ENCODE measurements at places on chromosomes 12 and 14.

- DNase-seq = peak; percentile 29
These were observed 98.4 kb downstream of the APAF1 start for GRCh38 chr12:98743362-98743953.

GRCh38 chr14:51860825-51861499 is 550 bp downstream of the GNG2 start:
- DNase-seq = no peak

DNA sequence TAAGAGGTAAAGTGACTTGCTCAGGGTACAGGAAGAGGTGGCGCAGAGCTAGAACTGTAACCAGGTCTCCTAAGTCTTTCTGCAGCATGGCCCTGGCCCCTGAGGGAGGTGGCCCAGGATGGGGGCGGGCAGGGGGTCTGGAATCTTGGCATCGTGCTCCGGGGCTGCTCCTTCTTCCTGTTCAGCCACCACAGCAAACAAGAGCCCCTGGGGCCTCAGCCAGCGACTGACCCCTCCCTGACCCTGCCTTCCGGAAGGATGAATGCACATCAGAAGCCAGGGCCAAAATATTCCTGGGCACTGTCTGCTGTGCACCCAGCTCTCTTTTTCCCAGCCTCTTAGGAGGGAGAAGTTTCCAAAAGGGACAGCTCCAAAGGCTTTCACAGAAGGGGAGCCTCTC is 242.8 kb downstream of the DPF3 start:
- DNase-seq = no peak

DNA sequence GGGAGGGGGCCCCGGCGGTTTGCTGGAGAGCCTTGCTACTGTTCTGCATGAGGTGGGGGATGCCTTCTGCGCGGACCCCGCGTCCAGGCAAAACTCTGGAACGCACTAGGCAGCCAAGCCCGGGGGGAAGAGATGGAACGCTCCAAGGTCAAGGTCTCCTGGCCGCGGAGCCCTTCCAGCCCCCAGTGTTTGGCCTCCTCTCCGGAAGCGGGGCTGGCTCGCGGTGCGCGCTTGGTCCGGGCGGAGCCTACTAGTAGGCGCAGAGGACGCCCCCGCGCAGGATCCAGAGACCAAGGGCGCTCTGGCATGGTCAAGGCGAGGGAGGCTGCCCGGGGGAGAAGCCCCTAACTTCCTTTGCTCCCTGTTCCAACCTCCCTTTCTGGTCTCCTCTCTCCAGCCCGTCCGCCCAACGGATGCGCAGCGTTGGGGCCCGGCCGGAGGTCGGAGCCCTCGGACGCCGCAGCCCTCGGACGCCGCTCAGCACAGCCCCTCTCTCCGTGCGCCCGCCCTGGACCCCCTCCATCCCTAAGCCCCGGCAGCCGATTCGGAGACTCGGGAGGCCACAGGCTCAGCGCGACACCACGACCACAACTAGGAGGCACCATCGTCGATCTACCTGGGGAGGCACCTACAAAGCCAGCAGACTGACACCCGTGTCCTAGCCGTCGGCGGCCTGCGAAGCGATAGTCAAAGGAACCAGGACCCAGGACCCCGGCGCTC is 669 bp upstream of the KCNK13 start:
- DNase-seq = no peak

GRCh38 chr14:59944909-59945308 is 25.0 kb downstream of the LRRC9 start:
- DNase-seq = no peak

DNA sequence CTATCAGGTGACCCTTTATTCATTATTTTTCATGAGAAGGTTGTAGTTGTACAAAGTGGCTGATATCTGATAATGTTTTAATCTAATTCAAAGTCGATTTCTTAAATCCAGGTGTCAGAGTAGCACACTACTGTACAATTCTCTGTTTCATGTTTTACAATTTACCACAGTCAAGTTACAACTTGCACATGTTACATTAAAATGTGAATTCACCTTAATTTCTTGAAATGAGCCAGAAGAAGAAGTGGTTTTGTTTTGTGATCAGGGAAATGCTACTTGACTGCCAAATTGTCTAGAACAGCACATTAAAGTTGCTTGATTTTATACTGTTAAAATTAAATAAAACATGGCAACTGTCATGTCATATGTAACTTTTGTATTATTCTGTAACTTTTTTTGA is 23.2 kb downstream of the LRRK2 start:
- DNase-seq = no peak

- no peak for DNase-seq
These were observed 6.6 kb downstream of the KRT6A start for GRCh38 chr12:52486166-52487105.

DNA sequence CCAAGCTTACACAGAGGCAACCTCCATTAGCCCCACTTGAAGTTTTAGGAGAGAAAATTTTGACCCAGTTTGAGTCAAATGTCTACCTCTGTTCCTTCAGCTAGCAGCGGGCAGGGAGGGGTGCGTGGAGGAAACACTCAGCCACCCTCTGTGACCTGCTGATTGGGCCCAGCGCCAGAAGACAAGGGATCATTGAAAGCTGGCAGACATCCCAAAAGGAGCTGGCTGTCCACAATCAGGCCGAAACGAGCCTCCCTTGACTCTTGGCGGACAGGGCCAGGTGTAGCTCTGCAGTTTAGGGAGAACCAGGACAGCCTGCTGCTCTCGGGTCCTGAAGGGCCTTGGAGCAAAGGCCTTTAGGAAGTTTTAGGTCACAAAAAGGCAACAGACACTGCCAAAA is 41.3 kb downstream of the CD9 start:
- DNase-seq = no peak

DNA sequence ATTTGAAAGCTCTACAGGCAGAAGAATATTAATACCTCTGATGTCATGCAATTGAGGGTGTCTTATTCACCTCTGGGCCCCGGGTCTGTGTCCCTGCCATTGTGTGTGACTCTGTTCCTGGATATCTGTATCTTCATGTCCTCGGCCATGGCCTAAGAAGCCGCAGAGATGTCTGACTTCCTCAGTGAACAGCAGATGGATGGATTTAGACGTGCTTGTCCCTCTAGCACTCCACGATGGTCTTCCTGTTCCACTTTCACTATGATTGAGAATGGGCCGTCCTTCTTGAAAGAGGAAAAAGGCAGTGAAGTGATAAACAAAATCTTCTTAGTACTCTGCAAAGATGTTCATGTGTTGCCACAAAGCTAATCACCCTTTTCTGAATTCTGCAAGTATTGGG is 217.4 kb downstream of the SLC41A2 start:
- DNase-seq = no peak

DNA sequence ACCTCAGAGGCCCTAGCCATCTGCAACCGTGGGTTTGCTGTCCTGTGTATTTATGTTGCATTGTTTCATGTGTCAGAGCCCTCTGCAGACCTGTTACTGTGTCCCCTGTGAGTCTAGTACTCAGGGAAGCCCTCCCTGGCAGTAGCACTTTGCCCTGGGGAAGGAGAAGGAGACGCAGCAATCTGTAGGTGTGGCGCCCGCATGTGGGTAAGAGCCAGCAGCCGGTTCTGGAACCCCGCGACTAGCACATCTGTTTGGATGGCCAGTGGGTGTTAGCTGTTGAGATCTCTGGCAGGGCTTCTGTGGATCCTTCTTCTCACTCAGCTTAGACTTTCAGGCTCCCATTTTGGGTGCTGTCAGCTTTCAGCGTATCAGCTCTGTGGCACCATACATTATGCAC is 57.0 kb downstream of the TECPR2 start:
- no peak for DNase-seq

GRCh38 chr12:108399514-108399913 is 60.4 kb upstream of the CMKLR1 start:
- DNase-seq = no peak

DNA sequence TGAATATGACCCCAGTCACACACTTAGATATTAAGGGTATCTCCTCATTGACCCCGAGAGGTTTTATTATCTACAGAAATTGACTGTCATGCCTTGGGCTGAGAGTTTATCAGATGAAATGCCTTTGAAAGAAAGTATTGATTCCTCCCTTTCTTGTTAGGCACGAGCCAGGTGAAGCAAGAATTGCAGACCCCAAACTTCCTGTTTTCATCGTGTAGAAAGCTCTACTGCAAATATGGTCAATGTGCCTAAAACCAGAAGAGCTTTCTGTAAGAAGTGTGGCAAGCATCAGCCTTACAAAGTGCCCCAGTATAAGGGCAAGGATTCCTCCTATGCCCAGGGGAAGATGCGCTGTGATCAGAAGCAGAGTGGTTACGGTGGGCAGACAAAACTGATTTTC is 143.9 kb upstream of the FUT8 start:
- no peak for DNase-seq
